ENCODE measurements at places on chromosomes 4 and X.

GRCh38 chr4:159455675-159456237 lies 352.9 kb downstream of the RAPGEF2 start:
- DNase-seq = no peak

DNA sequence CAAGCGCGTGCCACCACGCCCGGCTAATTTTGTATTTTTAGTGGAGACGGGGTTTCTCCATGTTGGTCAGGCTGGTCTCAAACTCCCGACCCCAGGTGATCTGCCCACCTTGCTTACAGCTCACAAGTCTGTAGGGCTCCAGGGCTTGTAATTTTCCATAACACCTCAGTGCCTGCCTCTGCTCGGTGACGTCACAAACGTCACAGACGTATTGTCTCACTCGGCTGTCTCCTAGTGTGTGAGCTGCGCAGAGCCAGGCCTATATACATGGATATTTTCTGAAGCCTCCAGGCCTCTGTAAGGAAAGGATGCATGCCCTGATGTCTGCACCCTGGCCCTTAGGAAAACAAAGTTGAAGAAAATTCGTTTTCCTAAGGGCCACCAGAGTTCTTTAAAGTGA lies 8.6 kb upstream of the NKRF start:
- DNase-seq = no peak

GRCh38 chr4:23213198-23213597 lies 520.5 kb downstream of the GBA3 start:
- DNase-seq = no peak

GRCh38 chrX:100643956-100644860 lies at the start of gene SRPX2:
Gene SRPX2, plus strand, starts transcription at chrX:100644199. Its CDS starts 2,124 bp downstream, at chrX:100646323.
- no peak for DNase-seq

DNA sequence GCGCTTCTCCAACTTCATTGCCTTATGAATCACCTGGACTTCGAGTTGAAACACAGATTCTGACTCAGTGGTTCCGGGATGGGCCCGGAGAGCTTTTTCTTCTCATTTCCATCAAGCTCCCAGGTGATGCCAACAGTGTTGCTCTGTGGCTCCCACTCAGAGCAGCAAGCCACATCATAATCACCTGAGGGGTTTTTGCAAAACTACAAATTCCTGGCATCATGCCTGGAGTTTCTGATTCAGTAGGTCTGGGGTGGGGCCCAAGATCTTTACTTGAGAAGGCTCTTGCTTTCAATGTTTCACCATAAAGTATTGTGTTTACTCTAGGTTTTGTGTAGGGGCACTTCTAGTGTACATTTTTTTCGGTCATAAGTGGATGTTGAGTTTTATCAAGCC lies 7.0 kb downstream of the MTM1 start:
- DNase-seq = peak; percentile 27

DNA sequence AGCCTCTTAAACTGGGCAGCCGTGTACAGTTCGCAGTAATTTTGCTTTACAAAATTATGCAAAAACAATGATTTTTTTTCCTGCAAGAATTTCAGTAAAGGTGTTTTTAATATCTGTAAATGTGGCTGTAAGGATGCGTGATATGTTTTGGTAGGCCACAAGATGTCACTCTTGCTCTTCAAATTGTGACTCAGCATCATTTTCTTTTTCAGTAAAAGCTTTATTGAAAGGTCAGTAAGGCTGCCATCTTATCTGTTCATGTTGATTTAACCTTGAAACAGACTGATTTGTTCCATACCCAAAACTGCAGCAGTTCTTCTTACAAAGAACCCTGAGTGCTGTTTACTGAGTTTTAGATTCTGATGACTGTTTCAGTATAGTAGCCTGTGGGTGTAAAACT lies 39.9 kb downstream of the TXLNG start:
- no peak for DNase-seq

DNA sequence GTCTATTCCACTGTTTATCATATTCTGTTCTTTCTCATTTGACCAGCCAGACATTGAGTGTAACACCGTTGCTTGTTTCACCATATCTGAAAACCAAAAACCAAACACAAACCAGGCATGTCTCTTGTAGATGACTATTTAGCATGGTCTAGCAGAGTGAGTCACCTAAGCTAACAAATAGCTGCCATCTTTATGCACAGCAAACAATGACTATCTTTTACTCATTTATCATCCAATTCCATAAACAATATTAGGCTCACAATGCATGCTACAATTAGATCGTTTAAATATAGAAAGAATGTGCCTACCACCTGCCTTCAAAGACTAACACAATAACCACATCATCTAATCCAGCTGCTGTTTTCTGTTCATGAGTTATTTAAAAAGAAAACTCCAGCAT lies 495.4 kb downstream of the PCDH19 start:
- DNase-seq = no peak

- no peak for DNase-seq
These were observed 288.8 kb downstream of the GRIA2 start for GRCh38 chr4:157509341-157509740.

GRCh38 chrX:138127314-138127713 lies 561.4 kb downstream of the ZIC3 start:
- no peak for DNase-seq

DNA sequence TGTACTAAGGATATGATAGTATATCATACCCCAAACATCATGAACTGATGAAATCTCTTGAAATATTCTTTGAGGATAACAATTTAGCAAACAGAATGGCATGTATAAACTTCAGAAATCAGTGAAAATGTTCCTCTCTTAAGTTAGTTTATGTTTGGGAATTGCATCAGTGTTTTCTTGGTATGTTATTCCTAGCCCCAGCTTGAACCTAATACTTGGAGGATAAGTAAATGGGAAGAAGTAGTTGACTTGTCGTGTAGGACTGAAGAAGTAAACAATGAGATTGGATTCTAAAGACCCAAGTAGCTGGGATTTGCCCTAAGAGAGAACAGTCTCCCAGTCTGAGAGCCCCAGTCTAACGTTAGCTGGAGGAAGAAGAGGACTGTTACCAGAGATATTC lies 355.7 kb downstream of the GALNTL6 start:
- DNase-seq = no peak

- DNase-seq = no peak
These were observed 14.9 kb downstream of the MSANTD1 start for GRCh38 chr4:3263876-3264193.

DNA sequence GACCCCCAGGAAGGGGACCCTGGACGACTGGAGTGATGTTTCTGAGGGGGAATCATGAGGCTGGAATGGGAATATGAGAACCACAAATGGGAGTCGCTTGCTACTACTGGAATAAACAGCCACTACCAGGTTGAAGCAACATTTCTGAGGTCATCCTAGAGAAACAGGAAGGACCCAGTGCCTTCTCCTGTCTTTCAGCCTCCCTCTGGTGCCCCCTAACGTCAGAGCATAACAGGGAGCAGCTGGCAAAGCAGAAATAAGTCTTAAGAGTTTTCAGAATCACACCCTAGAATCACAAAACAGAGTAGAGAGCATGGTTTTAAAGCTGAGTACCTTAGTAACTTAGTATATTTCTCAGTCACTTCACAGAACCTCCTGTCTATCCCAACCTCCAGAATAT lies 347.8 kb upstream of the PITX2 start:
- DNase-seq = no peak

DNA sequence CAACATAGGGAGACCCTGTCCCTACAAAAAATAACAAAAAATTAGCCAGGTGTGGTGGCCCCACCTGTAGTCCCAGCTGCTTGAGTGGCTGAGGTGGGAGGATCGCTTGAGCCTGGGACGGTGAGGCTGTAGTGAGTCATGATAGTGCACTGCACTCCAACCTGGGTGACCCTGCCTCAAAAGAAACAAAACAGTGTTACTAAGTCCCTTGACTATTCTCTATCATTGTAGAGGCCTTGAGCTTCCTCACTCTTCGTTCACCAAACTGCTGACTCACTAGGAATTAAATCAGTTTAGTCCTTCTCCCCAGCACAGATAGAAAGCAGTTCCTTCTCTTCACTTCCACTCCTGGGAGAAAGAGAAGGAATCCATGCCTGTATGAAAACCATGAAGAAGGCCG lies 14.5 kb downstream of the CDS1 start:
- no peak for DNase-seq

DNA sequence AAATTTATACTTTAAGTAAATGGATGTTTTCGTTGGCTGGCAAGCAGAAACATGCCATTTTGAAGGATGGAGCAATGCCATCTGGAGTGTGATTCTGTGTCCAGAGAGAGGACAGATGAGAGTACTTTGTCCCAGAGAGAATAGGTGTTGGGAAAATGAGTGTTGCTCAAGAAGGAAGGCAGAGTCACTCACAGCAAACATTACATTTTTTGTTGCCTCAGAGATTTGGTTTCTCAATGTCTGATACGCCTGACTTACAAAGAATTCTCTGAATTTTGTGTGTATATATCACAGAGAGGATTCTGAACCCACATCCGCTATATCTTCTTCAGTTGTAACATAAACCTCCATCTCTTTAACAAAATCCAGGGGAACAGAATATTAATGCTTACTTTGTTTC lies 102.8 kb upstream of the PCDH18 start:
- DNase-seq = no peak

DNA sequence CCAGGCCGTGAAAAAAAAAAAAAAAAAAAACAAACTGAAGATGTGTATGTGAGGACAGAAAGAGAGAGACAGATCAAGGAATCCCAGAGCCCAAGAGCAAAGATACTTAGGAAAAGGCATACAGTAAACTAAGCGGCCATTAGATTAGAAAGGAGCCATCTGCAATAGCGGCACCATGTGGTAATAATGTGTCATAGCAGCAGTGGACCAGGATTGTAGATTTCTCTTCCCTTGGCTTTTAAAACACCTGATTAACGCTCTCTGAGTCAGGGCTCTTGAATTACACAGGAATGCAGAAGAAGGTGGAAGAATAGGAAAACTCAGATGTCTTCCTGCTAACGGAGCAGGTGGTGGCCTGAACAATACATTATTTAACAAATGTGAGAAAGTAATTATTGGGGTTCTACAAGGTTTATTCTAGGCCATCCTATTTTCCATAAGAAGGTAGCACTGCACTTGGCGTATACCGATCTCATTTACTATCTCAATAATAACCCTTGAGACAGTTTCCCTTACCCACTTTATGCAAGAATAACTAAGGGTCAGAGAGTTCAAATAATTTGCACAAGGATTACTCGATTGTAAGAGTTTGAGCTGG lies 182.7 kb downstream of the KCNIP4 start:
- no peak for DNase-seq

DNA sequence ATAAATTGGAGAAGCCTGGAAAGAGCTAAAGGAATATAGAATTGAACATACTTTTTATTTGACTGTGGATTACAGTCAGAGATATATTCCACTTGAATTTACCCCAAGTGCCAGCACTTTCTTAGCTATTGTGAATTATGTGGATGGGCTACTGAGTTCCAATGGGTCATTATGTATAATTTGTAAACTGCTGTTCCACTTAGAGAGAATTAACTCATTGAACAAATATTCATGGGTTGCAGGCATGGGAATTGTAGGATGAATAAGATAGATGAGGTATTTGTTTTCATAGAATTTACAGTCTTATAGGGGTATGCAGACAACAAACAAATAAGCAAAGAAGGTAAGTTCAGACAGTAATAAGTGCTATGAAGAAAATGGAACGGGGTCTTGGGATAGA lies 195.7 kb downstream of the SHROOM3 start:
- no peak for DNase-seq

DNA sequence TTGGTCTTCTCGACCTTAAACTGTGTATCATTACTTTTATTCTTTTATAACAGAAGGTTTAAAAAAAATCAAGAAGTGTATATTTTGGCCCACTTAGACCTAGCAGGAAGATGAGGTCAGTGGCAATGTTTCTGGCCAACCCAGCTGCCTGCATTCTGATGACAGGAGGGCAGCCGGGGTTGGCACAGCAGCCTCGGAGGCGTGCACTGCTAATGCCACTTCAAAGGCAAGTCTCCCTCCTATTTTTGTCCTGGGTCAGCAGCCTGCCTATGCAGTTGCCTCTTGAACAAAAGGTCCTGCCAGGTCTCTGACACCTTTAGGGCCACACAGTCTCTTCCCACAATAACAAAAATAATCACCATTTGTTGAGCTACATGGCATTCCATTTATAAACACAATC lies 89.4 kb upstream of the MYOZ2 start:
- DNase-seq = no peak

DNA sequence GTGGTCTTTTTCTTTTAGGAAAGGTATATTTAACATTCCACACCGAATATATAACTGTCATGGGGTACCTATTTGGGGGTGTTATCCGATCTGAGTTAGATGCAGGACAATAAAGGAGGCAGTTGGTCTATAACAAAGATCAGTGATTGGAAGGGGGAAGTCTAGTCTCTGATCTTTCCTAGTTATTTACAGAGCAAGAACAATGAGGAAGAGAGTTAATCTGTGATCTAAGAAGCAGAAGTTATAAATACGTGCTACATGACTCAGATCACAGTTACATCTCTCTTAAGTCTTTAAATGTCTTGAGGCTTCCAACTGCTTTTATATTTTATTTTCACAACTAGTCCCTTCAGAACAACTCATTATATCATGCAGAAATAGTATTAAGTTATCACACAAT lies 33.2 kb upstream of the ARMCX4 start:
- no peak for DNase-seq

DNA sequence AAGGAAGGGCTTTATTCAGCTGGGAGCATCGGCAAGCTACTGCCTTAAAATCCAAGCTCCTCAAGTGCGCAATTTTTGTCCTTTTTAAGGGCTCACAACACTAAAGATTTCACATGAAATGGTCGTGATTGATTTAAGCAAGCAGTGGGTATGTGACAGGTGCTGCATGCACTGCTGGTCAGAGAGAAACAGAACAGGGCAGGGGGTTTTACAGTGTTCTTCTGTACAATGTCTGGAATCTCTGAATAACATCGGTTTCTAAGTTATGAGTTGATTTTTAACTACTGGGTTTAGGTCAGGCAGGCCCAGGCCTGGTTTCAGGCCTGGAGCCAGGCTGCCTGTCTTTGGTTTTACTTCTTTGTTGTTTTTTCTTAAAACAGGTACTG lies 6.0 kb downstream of the UGT2B17 start:
- no peak for DNase-seq

GRCh38 chr4:154982187-154983047 lies 201.3 kb downstream of the RBM46 start:
- DNase-seq = no peak

GRCh38 chr4:128536746-128537145 lies 249.1 kb upstream of the PGRMC2 start:
- no peak for DNase-seq

- DNase-seq = no peak
These were observed 89.7 kb downstream of the SYTL5 start for GRCh38 chrX:38095971-38096529.

- no peak for DNase-seq
These were observed 611.1 kb upstream of the ATOH1 start for GRCh38 chr4:93217431-93217830.

DNA sequence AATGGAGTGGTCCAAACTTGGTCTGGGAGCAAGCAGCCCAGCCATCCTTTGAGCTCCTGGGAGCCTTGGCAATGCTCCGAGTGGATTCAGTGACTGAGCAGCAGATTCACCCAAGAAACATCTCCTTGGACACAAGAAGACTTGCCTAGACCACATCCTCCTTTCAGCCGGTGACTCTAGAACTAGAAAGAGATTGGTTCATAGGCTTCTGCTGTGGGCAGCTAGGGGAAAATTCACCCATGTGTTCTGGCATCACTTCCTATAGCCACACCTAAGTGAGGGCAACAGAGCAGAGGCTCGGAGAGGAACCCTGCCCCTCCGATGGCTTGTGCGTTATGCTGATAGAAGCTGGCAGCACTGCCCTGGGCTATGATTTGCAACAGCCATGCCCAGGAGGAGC lies 16.0 kb downstream of the ZNF275 start:
- no peak for DNase-seq

GRCh38 chr4:4443821-4444220 lies 56.9 kb downstream of the NSG1 start:
- no peak for DNase-seq

- DNase-seq = no peak
These were observed 75.3 kb downstream of the TBCK start for GRCh38 chr4:106240699-106241098.

GRCh38 chr4:184845367-184846021 lies 19.7 kb upstream of the ACSL1 start:
- no peak for DNase-seq

All from T-helper 1 cell (primary cell).